ENCODE measurements at places on chromosomes 12 and 14.

DNA sequence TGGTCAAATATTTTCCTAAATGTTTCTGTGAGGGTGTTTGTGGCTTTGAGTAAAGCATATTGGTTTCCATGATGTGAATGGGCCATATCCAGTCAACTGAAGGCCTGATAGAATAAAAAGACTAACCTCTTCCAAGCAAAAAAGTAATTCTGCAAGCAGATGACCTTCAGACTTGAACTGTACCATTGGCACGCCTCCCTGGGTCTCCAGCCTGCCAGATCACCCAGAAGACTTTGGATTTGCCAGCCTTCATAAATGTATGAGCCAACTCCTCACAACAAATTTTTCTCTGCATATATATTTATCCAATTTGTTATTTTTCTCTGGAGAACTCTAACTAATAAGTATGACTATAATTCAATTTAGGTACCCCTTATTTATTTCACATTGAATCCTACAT lies 190.3 kb downstream of the KIF21A start:
- DNase-seq, result no peak

- DNase-seq, result no peak
Observed at GRCh38 chr12:16658699-16659098, 52.7 kb upstream of the LMO3 start.

GRCh38 chr14:69701857-69702256 lies 65.1 kb upstream of the SRSF5 start:
- no peak for DNase-seq

- DNase-seq, result no peak
Observed at GRCh38 chr14:105711841-105712460, 185.6 kb downstream of the TMEM121 start.

DNA sequence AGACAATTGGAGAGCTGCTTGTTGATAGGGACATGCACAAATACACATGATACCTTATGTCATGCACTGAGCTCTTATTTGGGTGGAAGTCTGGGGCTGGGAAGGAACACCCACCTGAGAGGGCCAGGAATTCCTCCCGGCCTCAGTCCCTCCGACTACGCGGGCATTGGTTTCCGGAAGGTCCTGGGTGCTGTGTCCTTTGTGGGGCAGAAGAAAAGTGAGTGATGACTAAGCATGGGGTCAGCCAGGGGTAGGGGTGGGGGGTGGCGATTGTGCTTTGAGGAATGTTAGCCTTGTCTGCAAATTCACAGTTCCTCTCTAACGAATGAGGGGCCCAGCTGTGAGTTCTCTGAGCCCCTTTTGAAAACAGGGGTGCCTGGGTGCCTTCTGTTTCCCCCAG lies 798 bp downstream of the CELA1 start:
- DNase-seq, result no peak

DNA sequence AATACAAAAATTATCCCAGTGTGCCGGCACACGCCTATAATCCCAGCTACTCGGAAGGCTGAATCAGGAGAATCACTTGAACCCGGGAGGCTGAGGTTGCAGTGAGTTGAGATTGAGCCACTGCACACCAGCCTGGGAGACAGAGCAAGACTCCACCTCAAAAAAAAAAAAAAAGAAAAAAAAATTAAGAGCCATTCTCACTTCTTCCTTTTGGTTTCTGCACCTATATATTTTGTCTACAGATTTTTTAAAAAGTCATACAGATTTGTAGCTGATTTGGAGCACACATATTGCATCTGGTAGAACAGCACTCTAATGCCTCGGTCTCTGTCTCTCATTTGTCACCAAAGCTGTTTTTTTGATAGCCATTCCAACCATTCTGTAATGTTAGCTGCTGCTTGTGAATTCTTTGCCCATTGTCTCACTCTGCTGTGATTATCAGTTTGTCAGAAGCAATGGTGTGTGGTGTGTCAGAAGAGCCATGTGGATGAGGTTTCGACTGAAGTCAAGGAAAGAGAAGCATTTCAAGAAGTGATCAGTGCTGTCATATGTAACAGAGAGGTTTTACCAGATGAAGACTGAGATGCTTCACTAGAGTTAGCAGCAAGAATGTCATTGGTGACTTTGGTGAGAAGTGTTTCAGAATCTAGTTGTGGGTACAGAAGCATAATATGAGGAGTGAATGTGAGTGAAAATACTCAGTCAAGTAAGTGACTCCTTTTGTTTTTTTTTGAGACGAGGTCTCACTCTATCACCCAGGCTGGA lies 8.7 kb upstream of the KTN1 start:
- no peak for DNase-seq

GRCh38 chr12:106729611-106730010 lies 44.9 kb upstream of the RIC8B start:
- no peak for DNase-seq

DNA sequence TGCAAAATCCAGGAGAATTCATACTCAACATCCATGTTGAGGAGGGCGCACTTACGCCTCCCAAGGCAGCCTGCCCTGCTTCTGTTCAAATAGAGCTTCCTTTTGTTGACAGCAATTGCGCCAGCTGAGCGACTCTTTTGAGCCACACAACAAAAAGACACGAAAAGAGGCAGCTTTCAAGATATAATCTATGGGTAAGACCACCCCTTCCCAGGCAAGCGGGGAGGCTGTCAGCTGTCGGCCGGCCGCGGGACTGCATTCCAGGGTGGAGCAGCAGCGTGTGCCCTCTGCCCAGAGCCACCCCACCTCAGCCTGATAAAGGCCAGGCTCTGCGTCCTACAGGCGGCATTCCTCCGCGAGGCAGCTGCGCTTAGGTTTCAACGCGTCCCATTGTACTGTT lies 15.8 kb upstream of the STAB2 start:
- no peak for DNase-seq
